ENCODE measurements at places on chromosomes 11 and 22. TPM values are rescaled to one million over a fixed set of nuclear protein-coding genes. Genes with fewer than 3 reads are reported as not detected.

The MICAL2 gene
- total RNA-seq, result 703 TPM

The SCGB1C1 gene
- total RNA-seq, result not detected

The RCOR2 gene
- total RNA-seq, result 5.8 TPM

The XNDC1N gene
- total RNA-seq, result 7.2 TPM

The SEPTIN3 gene
- 0.30 TPM for total RNA-seq

The CD6 gene
- total RNA-seq, result not detected

The OR5P2 gene
- not detected for total RNA-seq

The OR4D11 gene
- not detected for total RNA-seq

The FAR1 gene
- 62.8 TPM for total RNA-seq

The OR4D5 gene
- not detected for total RNA-seq

The INSC gene
- total RNA-seq, result 0.46 TPM

The SYNGR1 gene
- 7.2 TPM for total RNA-seq

The MLC1 gene
- 0.43 TPM for total RNA-seq

The MYO18B gene
- 4.1 TPM for total RNA-seq

The COMT gene
- total RNA-seq, result 359 TPM

The PIH1D2 gene
- total RNA-seq, result 0.66 TPM

The CADM1 gene
- total RNA-seq, result 5.5 TPM

The GVQW3 gene
- 1.4 TPM for total RNA-seq

The NRGN gene
- 0.20 TPM for total RNA-seq

The TYMP gene
- 15.2 TPM for total RNA-seq

The RAB39A gene
- not detected for total RNA-seq

The TH gene
- total RNA-seq, result not detected

The PCNX3 gene
- total RNA-seq, result 36.9 TPM

The SAA1 gene
- not detected for total RNA-seq

The POU2AF2 gene
- total RNA-seq, result not detected

The PRR5L gene
- total RNA-seq, result 32.3 TPM

The EML3 gene
- 23.8 TPM for total RNA-seq

The OR5A1 gene
- not detected for total RNA-seq

The TRIM6 gene
- 5.1 TPM for total RNA-seq

The ISX gene
- total RNA-seq, result not detected

The GRAP2 gene
- not detected for total RNA-seq

The CTSW gene
- total RNA-seq, result not detected

The ARRB1 gene
- 5.9 TPM for total RNA-seq

All from smooth muscle cell of the pulmonary artery (primary cell).